CD4-positive, alpha-beta T cell treated with Interferon alpha-2 for 1 hour (primary cell): ENCODE measurements at places on chromosomes 7 and 10.

DNA sequence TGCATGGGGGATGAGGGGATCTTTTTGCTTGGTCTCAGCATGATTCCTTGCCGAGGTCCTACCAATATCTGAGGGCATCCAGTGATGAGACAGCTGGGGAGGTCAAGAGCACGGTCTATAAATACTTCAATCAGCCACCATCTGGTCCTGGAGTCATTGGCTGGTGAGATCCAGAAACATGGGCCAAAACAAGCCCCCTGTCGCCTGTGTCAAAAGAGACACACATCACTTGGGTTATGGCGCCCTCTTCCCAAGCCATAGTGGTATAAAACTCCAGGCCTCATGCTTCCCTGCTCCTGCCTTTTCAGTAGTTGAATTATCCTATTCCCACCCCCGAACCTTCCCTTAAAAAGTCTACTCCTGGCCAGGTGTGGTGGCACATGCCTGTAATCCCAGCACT lies 60.9 kb downstream of the SLC35B4 start:
- DNase-seq, result no peak

- DNase-seq, result no peak
Observed at GRCh38 chr10:51602326-51602725, 97.1 kb downstream of the CSTF2T start.

GRCh38 chr7:100670074-100670473 lies 3.5 kb upstream of the GNB2 start:
- no peak for DNase-seq

DNA sequence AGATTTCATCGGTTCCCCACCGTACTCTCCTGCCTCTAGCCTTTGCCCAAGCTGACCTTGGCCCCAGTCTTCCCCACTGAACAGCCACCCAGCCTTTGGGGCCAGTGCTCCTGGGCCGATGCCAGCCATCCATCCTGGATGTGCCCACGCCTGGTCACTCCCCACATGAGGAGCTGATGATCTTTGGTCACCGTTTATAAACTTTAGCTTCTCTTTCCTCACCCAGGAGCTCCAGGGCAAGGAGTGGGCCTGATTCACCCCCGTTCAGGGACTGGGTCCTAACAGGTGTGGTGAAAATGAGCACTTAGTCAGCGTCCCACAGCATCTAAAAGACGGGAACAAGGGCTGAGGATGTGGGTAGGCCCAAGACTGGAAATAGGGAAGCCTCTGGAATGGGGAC lies 22.9 kb downstream of the GTF2IRD1 start:
- DNase-seq, result no peak

- no peak for DNase-seq
Observed at GRCh38 chr10:113987805-113988204, 55.9 kb upstream of the ADRB1 start.

DNA sequence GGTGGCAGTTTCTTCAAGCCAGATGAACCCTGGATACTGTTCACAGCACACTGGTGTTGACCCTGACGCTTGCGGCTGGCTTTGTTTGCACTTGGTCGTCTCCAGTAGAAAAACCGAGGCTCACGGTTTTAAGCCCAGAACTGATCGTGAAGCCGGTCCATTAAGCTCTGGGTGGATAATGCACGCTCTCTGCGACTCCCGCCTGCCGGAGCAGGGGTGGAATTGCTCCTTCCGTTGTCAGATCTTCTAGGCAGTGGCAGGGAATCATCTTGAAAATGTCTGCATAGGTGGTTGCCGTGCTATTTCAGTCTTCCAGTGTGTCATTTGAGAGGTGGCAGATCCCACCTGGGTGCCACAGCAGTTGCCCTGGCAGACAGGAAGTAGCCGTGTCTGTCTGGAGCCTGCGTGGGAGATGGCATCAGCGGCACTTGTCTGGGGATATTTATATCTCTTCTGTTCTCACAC lies 35.9 kb upstream of the AP5Z1 start:
- peak; percentile 38 for DNase-seq

GRCh38 chr10:60820093-60820754 lies 41.9 kb downstream of the CDK1 start:
- DNase-seq, result no peak

- peak; percentile 20 for DNase-seq
Observed at GRCh38 chr10:105797234-105797890, 1156.3 kb downstream of the SORCS3 start.

DNA sequence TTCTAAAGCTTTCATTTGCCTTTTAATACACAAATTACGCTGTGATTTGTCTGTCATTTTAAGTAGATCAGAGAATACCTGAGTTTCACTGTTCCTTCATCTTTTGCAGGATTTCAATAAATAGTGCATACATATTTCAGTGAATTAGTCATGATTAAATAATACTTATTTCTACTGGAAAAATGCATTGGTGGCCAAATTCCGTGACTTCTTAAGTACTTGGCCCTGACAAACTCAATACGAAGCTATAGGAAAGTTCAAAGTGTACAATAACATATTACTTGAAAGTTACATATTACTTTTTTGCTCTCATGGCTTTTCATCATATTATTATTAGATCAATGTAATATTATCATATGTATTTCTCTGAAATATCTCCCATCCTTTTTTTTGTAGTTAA lies 16.1 kb upstream of the PLXDC2 start:
- DNase-seq, result no peak

GRCh38 chr7:140923358-140924006 lies 1.2 kb downstream of the BRAF start:
- DNase-seq, result no peak

GRCh38 chr10:100732241-100732596 lies 13.2 kb upstream of the PAX2 start:
- no peak for DNase-seq

DNA sequence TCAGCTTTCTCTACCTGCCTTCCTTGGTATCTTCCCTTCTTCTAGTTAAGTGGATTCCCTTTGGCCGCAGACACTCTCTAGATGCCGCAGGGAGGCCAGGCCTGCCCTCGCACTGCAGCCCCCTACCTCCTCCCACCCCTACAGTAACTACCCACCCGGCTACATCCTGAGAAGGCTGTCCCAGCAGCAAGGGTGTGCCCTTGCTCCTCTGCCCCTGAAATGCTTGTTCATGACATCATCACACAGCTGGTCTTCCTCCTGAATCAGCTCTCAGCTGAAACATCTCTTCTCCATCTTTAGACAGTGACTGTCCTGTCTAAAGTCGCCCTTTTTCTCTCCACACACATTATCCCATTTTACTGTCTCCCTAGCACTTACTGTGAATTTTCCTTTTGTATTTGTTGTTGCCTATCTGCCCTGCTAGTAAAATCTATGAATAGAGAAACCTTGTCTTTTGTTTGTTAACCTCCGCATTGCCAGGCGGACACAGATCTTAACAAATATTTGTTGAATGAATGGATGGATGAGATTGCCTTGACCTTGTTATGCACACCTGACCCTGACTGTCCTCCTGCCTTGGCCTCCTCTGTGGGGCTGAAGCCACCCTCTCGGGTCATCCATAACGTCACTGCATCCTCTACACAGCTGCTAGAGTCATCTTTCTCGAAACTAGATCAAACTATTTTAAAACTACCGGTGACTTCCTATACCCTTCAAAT lies 108.9 kb upstream of the GATA3 start:
- no peak for DNase-seq

DNA sequence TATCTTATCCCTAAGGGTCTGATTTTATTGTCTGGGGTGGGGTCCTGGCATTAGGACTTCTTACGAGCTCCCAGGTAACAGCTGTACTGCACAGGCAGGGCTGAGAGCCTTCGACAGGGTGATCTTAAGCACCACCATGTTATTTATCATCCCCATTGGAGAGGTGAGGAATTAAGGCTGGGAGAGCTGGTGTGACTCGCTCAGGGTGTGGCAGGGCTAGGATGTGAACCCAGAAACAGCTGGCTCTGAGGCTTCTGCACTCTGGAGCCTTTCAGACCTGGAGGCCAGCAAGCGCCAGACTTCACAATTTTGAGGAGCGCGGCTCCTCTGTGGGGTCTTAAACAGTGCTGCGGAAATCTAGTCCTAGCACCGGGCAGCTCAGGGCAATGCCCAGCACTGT lies 27.4 kb upstream of the NDST2 start:
- no peak for DNase-seq

- DNase-seq, result no peak
Observed at GRCh38 chr7:155773531-155773930, 38.7 kb downstream of the SHH start.

DNA sequence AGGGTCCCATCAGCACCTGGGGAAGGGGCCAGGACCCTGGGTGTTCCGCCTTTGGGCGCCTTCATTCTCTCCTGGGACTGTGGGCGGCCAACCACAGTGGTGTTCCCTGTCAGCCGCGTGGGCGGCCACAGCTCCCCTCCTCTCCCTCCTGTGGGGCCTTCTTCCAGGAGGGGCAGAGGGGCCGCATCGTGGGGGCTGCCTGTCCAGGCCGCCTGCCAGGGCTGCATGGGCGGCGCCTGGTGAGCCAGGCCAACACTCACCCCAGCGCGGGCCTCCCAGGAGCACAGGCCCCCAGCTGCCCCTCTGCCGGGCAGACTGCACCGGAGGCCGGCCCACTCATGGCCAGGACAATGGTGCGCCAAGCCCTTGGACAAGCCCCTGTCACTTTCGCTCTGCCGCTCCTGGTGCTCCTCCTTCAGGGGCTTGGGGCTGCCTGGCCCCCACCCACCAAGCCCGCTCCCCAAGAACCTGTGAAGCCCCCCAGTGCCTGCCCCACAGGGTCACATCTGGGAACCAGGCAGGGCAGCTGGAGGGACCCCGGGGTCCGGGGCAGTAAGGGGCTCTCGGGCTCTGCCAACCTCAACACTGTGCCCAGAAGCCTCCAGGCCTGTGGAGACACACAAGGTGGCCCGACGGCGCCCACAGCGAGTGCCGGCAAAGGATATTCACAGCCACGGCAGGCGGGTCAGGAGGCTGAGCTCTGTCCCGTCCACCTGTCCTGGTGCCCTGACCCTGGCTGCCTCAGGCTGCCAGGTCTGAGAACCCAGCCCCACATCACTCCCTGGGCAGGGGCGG lies 42.8 kb downstream of the AP5Z1 start:
- DNase-seq, result no peak

DNA sequence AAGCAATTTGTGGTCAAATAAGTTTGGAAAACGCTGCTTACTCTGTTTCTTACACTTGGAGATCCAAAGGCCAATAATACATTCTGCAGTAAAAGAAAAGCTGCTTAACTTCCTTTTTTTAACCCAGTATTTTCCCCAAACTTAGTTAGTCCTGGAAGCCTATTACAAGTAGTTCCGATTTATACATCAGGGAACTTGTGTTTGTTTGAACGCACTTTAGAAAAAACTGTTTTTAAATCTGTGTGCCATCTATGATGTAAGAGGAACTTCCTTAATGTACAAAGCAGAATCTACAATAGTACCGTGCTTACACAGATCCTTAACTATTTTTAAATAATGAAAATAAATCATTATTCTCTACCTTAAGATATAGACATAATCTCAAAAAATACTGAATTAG lies 23.0 kb downstream of the SFR1 start:
- no peak for DNase-seq

DNA sequence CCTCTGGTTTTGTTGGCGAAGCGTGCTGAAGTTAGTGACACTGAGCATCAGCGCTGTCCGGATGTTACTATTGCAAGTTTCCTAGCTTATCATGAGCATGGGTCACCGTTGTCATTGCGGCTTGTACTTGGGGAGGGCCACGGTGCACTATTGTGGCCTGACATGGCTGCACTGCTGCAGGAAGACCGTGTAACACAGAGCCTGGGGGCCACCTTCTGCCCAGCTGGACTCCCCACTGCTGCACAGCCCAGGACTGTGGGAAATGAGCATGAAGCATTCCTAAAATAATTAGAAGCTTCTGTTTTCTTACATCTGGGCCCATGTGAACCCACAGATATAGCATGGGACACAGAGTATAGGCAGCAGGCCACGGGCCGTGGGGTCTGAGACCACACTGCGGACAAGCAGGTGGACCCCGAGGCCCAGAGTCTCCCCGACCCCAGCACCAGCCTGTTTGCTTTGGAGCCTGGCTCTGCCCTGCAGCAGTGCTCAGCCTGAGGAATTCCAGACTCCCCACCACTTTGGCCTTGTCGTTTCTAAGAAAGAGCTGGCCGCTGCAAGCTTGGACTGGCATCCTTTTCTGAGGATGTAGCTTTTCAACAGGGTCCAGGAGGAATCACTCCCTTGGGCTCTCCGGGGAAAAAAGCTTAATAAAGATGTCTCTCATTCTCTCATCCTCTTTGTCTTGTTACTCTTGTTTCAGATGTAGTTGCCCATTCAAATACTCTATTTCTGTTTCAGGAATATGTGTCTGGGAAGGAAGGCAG lies 179.2 kb downstream of the CCDC3 start:
- DNase-seq, result no peak

- no peak for DNase-seq
Observed at GRCh38 chr10:74916283-74916682, 89.9 kb downstream of the KAT6B start.

- no peak for DNase-seq
Observed at GRCh38 chr7:100122067-100122466, 2.6 kb downstream of the CNPY4 start.

DNA sequence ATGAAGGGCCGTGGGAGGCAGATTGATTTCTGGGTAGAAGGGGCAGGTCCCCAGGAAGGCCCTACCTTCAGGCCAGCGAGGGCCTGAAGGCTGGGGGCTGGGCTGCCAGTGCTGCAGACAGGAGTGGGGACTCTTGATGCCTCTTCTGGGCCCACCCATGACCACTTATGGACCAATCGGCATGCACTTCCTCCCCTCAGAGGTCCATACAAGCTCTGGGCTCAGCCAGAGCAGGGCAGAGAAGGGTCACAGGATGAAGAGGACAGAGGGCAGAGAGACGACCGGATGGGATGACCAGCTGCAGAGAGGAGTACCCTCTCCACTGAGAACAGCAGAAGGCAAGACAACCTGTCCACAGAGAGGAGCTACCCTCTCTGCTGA lies 120.1 kb downstream of the DYNC2I1 start:
- DNase-seq, result no peak

- no peak for DNase-seq
Observed at GRCh38 chr10:44911951-44912350, 814 bp downstream of the TMEM72 start.

DNA sequence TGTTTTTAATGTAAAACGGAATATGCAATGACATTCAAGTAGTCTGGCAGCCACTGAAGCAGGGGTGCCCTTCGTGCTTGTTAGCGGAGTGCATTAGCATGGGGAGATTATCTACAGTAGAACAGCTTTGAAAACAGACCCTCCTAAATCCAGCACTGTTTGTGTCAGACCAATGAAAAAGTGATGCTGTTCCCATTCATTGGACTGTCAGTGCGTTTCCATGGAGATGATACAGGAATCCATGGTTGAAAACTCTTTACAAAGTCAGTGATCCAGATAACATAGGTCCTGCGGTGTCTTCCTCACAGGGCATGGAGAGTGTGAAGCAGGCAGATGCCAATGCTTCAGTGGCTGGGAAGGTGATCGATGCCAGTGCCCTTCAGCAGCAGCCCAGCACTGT lies 73.6 kb downstream of the ITGB8 start:
- DNase-seq, result no peak
